ENCODE measurements at places on chromosomes 2 and 18.

DNA sequence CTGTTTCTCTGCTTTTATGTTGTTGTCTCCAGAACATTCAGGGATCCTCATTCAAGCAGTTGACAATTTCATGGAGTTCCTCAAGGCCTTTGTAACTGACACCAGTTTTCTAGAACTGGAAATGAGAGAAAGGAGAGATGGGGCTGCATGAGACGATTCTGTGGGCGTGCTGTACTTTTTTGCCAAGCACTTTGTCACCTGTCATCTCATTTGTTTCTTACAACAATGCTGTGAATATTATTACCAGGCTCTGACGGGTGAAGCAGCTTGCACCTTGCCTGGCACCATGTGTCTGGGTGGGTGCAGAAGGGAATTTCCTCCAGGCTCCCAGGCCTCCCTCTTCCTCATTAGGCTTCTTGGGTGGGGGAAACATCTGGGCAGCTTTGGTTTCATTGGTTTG, 22.2 kb upstream of the ATOH8 start:
- DNase-seq, result no peak
- H3K36me3 ChIP-seq, result peaks cover 4% of the 10 kb centered on the region
- H3K27me3 ChIP-seq, result peaks cover 33% of the 10 kb centered on the region
- no peak overlapping the region for H3K4me3 ChIP-seq

- no peak overlapping the region for H3K27ac ChIP-seq
- H3K36me3 ChIP-seq, result no peaks in the 10 kb centered on the region
- DNase-seq, result no peak
- peaks cover 46% of the 10 kb centered on the region for H3K27me3 ChIP-seq
- H3K4me1 ChIP-seq, result peaks cover 6% of the 10 kb centered on the region
These were observed 125.7 kb upstream of the HAAO start for GRCh38 chr2:42918041-42918440.

DNA sequence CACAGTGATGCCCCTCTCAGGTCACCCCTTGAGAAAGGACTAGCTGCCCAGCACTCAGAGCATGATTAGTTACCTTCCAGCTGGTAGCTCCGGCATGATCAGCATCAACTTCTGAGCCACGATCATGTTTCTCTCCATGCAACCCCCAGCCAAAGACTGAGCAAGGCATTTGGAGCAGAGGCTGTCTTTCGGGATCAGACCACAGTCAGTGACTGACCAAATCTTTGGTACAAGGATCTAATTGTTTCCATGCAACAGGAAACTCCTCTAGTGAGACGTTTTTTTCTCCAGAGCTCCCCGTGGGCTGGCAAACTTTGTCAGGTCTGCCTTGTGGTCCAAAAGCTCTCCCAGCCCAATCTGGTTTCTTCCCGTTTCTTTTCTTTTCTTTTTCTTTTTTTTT, 244.3 kb downstream of the METTL4 start:
- no peak for DNase-seq
- H3K27ac ChIP-seq, result no peak overlapping the region
- no peaks in the 10 kb centered on the region for H3K36me3 ChIP-seq
- no peak overlapping the region for H3K4me3 ChIP-seq

- peaks cover 18% of the 10 kb centered on the region for H3K36me3 ChIP-seq
- H3K27ac ChIP-seq, result no peak overlapping the region
- DNase-seq, result no peak
- H3K4me1 ChIP-seq, result no peaks in the 10 kb centered on the region
- H3K27me3 ChIP-seq, result no peaks in the 10 kb centered on the region
These were observed 43.9 kb upstream of the CYBRD1 start for GRCh38 chr2:171478345-171478744.

GRCh38 chr2:233350708-233351107, 3.6 kb upstream of the DGKD start:
- no peak overlapping the region for H3K27ac ChIP-seq
- peaks cover 12% of the 10 kb centered on the region for H3K36me3 ChIP-seq
- H3K27me3 ChIP-seq, result no peaks in the 10 kb centered on the region
- H3K4me1 ChIP-seq, result peaks cover 24% of the 10 kb centered on the region
- H3K4me3 ChIP-seq, result no peak overlapping the region

- no peaks in the 10 kb centered on the region for H3K36me3 ChIP-seq
- H3K27me3 ChIP-seq, result peaks cover 61% of the 10 kb centered on the region
- H3K4me3 ChIP-seq, result no peak overlapping the region
- no peak overlapping the region for H3K27ac ChIP-seq
- peaks cover 1% of the 10 kb centered on the region for H3K4me1 ChIP-seq
These were observed 98.7 kb upstream of the SLC66A3 start for GRCh38 chr2:11056614-11057013.

DNA sequence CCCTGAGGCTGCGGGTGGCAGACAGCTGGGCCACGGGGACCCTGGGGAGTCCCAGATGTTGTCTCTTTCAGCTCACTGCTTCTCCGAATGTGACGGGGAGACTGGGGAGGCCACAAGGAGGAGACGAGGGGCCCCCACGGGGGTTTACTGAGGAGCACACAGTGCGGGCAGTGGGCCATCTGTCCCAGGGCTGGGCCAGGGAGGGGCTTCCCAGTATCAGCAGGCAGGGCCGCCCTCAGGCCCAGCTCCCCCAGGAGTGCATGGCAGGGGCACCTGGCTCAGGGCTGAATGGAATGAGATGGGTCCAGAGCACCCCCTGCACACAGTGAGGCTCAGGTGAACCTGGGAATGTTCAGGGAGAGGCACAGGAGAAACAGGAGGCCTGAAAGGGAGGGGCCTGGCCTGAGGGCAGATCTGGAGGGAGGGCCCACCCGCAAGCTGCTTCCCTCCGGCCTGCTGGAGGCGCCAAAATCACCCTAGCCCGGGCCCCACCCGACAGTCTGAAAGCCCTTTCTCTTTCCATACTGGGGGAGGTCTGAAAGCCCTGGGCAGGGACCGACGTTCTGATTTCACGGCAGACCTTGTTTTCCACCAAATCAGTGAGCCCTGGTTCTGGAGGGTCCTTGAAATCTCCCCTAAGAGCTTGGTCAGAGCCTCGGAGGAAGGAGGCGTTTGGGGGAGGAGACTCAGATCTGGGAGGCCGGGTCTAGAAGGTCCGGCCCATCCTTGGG, 35.5 kb upstream of the PTMA start:
- H3K36me3 ChIP-seq, result peaks cover 2% of the 10 kb centered on the region
- H3K27me3 ChIP-seq, result no peaks in the 10 kb centered on the region
- H3K4me1 ChIP-seq, result peaks cover 3% of the 10 kb centered on the region
- DNase-seq, result no peak

- DNase-seq, result no peak
- H3K4me1 ChIP-seq, result peaks cover 2% of the 10 kb centered on the region
- H3K27me3 ChIP-seq, result peaks cover 7% of the 10 kb centered on the region
- no peak overlapping the region for H3K4me3 ChIP-seq
- no peak overlapping the region for H3K27ac ChIP-seq
These were observed 151.6 kb downstream of the RTN4 start for GRCh38 chr2:54898456-54899226.

DNA sequence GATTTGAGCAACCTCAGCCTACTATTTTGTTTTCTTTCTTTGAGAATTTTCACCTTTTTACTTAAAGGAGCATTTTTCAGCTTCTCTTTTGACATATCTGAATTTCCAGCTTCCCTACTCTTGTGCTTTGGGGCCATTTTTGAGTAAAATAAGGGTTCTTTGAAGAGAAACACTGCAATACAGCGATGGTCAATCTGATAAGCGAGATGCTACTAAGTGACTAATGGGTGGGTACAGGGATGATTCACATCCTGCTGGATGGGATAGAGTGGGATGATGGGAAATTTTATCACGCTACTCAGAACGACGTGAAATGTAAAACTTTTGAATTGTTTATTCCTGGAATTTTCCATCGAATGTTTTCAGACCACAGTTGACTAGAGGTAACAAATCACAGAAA, 211.5 kb downstream of the TMEM247 start:
- H3K36me3 ChIP-seq, result no peaks in the 10 kb centered on the region
- peaks cover 32% of the 10 kb centered on the region for H3K27me3 ChIP-seq
- no peaks in the 10 kb centered on the region for H3K4me1 ChIP-seq
- no peak overlapping the region for H3K4me3 ChIP-seq
- DNase-seq, result no peak

GRCh38 chr2:46704041-46704440, 211.6 kb downstream of the MCFD2 start:
- no peak for DNase-seq
- H3K27me3 ChIP-seq, result no peaks in the 10 kb centered on the region
- H3K4me1 ChIP-seq, result peaks cover 37% of the 10 kb centered on the region
- no peak overlapping the region for H3K27ac ChIP-seq
- H3K36me3 ChIP-seq, result no peaks in the 10 kb centered on the region
- no peak overlapping the region for H3K4me3 ChIP-seq

- no peaks in the 10 kb centered on the region for H3K36me3 ChIP-seq
- DNase-seq, result peak; percentile 28
- H3K4me1 ChIP-seq, result peaks cover 39% of the 10 kb centered on the region
These were observed 85.3 kb downstream of the SPP2 start for GRCh38 chr2:234135750-234136221.
